Spleen (tissue), 13 donors: ENCODE measurements at places on chromosomes 13 and 19. TPM values are rescaled to one million over a fixed set of nuclear protein-coding genes. Genes with fewer than 3 reads are reported as not detected.

DNA sequence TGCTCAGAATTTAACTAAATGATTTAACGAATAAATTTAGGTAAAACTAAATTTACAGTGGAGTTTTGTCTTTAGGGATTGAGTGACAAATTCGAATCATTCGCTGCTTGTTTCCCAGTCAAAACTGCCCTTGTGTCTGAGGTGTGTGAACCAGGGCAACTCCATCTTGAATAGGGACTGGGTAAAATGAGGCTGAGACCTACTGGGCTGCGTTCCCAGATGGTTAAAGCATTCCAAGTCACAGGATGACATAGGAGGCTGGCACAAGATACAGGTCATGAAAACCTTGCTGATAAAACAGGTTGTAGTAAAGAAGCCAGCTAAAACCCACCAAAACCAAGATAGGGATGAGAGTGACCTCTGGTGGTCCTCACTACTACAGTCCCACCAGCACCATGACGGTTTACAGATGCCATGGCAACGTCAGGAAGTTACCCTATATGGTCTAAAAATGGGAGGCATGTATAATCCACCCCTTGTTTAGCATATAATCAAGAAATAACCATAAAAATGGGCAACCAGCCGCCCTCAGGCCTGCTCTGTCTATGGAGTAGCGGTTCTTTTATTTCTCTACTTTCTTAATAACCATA lies 10.2 kb upstream of the ANKRD10 start:
- no peak for DNase-seq

The PRSS57 gene
- 0.70 TPM for polyA plus RNA-seq

- no peak for DNase-seq
These were observed 8.8 kb downstream of the DCAF15 start for GRCh38 chr19:13960863-13961784.

DNA sequence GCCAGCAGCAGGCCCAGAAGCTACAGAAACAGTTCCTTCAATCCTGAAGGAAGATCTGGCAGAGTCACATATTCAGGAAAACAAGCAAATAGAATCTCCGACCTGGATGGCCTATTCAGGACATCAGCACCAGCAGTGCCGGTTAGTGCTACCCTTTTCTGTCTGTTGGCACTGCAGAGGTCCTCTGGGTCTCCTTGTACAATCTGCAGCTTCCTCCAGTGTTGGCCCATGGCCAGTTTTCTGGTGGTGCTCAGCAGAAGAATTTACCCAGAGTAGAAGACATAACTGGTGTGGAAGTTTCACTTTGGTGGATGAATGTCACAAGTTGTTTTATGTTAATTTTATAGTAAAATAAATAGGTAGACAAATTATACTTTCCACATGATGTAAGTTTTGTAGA lies 498.1 kb downstream of the COG6 start:
- DNase-seq, result no peak
